ENCODE measurements at places on chromosomes 6 and 20.

- DNase-seq, result no peak
These were observed 110.0 kb downstream of the PHACTR1 start for GRCh38 chr6:12826584-12826983.

DNA sequence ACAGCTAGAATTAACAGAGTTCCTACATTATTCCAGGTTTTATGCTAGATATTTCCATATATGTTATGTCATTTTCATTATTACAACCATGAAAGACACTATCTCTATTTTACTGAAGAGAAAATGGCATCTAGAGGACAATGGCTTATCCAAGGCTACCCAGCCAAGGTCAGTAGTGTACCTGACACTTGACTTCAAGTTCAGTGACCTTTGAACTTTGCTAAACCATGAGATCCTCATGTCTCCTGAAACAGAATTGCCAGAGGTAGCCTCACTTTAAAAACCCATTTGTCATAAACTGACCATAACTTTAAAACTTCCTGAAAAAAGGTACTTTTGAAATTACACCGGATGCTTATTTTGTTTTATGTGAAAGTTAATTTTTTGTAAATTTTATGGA, 14.4 kb downstream of the NAPB start:
- no peak for DNase-seq

- DNase-seq, result no peak
These were observed 25.5 kb upstream of the MANEA start for GRCh38 chr6:95551678-95552324.

- no peak for DNase-seq
These were observed 41.7 kb downstream of the PHF3 start for GRCh38 chr6:63677282-63677681.

- no peak for DNase-seq
These were observed 76.8 kb downstream of the MKKS start for GRCh38 chr20:10357061-10357708.

GRCh38 chr20:878511-879307, 37.4 kb downstream of the ANGPT4 start:
- DNase-seq, result no peak

- no peak for DNase-seq
These were observed 414.9 kb downstream of the CDKAL1 start for GRCh38 chr6:20949138-20949537.

- no peak for DNase-seq
These were observed 15.6 kb upstream of the SNRPB2 start for GRCh38 chr20:16714242-16714641.

DNA sequence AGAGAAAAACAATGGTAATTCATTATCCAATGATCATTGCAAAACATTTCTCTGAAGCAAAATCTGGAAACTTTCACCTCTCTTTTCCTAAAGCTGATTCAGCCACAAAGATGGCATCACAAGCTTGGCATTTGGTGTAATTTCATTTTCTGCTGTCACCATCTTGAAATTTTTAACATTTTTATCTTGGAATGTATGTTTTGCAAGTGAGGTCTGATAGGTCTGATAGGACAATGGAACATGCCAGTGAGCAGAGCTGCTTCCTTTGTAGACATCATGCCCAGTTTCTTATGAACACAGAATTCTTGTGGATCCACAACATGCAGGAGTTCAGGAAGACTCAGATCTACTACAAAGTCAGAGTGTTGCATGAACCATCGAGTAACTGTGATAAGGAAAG, 969.6 kb downstream of the EYS start:
- DNase-seq, result no peak

GRCh38 chr20:8913456-8913855, 155.4 kb upstream of the PLCB4 start:
- no peak for DNase-seq

GRCh38 chr6:142336787-142337186, 35.0 kb downstream of the ADGRG6 start:
- DNase-seq, result no peak

DNA sequence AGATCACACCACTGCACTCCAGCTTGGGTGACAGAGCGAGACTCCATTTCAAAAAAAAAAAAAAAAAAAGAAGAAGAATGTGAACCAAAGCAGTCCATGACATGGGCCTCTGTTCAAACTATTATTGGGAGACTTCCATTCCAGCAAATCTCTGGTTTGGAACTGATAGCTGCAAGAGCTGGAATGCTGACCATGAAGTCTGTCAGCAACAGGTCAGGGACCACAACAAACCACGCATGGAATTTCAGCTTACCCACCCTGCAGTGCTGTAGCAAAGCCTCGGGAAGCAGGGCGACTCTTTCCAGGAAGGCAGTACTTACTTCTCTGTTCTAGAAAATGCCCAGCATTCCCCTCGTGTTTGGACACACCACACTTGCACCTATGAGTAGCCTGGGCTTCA, 34.1 kb upstream of the TBC1D7 start:
- DNase-seq, result no peak

- DNase-seq, result no peak
These were observed 315.3 kb downstream of the KIF16B start for GRCh38 chr20:16257813-16258430.

- no peak for DNase-seq
These were observed 1.2 kb upstream of the CLDN20 start for GRCh38 chr6:155262655-155263054.

GRCh38 chr6:96653181-96653580, 90.3 kb downstream of the FHL5 start:
- no peak for DNase-seq

DNA sequence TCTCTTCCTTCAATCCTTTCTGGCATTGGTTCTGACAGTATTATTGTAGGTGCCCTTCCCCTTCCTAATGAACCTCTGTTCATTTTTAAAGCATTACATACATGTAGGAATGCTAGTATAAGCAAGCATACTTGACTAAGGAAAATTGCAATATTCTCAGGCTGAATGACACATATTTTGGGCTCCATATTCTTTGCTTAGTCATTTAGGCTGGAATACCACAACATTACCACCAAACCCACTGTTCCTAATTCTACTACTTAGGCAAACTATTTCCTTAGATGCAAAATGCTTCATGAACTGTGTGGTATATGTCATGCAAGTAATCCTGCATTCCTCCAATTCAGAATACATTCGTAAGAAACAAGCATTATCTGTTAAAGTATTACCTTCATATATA, 113.9 kb downstream of the PRDM1 start:
- DNase-seq, result no peak

- DNase-seq, result no peak
These were observed 279.3 kb downstream of the HACE1 start for GRCh38 chr6:104580452-104580851.

GRCh38 chr20:24970754-24971153, 21.7 kb downstream of the CST7 start:
- DNase-seq, result no peak

DNA sequence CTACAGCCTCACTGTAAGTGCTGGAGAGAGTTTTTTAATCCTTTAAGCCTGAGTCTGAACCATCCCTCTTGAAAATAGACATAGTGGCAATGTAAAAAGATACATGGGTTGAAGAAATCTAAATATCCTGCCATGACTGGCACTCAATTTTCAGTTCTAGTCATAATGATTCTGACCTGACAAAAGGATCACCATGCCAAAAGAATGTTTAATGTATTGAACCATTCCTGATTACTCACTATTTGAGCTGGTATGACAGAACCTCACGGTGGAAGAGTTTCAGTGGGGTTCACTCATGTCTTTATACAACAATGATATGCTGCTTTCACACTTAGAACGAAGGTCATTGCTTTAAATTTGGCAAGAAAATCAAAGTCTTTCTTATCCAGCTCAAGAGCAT, 93.4 kb downstream of the HIVEP2 start:
- DNase-seq, result no peak

- DNase-seq, result no peak
These were observed 7.7 kb upstream of the MICB start for GRCh38 chr6:31490115-31490873.

GRCh38 chr6:18845896-18846295, 458.7 kb downstream of the RNF144B start:
- no peak for DNase-seq

GRCh38 chr20:64095455-64095854, 11.3 kb upstream of the LKAAEAR1 start:
- no peak for DNase-seq

DNA sequence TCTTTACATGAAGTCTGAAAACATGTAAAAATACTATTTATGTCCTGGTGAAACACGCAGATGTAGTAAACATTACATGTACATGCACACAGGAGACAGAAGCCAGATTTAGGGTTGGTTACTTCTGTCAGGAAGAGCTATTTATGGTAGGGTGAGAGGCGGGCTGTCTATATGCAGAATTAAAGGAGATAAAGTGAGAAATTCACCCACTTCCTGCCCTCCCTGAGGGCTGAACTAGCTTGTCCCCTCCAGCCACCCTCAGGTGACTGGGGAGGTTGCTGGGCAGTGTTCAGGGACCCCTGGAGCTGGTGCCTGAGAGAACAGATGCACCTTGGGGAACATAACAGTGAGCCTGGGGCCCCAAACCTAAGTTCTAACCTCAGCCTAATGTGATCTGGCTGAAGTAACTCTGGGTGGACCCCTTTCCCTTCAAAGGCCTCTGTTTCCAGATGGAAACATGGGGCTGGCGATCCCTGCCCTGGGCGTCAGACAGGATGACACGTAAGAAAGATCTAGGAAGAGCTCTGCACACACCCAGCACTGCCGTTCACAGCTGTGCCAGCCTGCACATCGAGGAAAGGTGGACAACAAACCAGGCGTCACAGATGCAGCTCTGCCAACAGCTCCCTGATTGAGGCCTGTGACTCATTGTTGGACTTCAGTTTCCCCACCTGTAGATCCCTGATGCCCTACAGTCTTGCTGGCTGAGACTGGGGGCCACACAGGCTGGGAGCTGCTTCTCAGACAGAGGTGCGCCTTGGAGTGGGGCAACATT, 1.3 kb downstream of the PI16 start:
- no peak for DNase-seq

GRCh38 chr6:105692613-105693215, 289.8 kb upstream of the PREP start:
- DNase-seq, result no peak

- no peak for DNase-seq
These were observed 33.0 kb upstream of the POU5F1 start for GRCh38 chr6:31203345-31203979.

GRCh38 chr6:34912715-34913464, 23.8 kb downstream of the ANKS1A start:
- DNase-seq, result no peak

DNA sequence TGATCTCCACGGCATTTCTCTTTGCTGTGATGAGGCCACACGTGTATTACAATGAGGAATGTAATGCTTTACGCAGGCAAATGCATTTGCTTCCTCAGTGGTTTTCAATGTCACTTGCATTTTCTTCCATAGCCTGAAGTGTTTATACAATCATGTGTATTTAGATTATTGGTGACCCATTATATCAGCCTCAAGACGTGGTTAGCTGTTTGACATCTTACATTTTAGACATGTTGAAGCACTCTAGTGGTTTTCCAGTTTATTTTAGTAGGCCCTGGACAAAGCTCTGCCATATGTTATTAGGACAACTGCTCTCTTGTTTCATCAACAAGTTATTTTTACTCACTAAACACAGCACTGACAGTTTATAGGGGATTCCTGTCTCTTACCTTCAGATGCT, 200.4 kb downstream of the UTRN start:
- no peak for DNase-seq

GRCh38 chr6:43336382-43336781, 27.8 kb upstream of the CRIP3 start:
- DNase-seq, result no peak

Measured in stimulated activated CD4-positive, alpha-beta T cell treated with anti-CD3 and anti-CD28 coated beads, TNF-alpha, amount 100 ng/mL, for 4 hours (primary cell).